ENCODE measurements at places on chromosomes 11 and 22.
A peak's percentile ranks its signal among the peaks of the same experiment; 100 is the strongest.

GRCh38 chr22:49723478-49724029 is 104.1 kb downstream of the BRD1 start:
- DNase-seq, result no peak
- H3K4me3 ChIP-seq, result no peak overlapping the region
- no peaks in the 10 kb centered on the region for H3K4me1 ChIP-seq

DNA sequence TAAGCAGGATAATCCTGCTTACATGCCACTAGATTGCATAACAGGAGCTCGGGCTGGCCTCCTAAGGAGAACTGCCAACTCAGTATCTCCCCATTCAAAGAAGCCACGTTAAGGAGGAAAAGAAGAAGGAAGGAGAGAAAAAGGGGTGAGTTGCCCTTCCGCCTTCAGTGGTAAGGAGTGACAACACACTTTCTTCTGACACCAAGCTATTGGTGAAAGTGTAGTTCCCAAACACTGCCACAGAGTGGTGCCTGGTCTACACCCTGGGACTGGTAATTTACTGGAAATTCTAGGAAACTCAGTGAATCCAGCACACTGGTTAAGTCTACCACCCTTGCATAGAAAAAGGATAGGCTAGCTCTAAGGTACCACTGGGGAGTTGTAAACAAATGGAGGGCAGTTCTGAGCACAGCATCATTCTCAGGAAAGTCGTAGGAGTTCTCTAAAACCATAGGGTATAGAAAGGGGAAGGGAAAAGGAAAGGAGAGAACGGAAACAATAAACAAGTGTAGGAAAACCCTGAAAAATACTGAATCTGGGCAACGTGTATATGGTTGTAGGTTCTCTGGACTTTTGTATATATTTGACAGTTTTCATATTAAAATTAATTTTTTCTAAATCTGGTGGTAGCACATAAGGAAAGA is 58.2 kb downstream of the RRAS2 start:
- no peak overlapping the region for H3K27ac ChIP-seq
- peak; percentile 42 for DNase-seq
- no peaks in the 10 kb centered on the region for H3K27me3 ChIP-seq
- H3K36me3 ChIP-seq, result no peaks in the 10 kb centered on the region
- no peaks in the 10 kb centered on the region for H3K4me1 ChIP-seq

GRCh38 chr11:1302461-1303125 is 6.8 kb downstream of the TOLLIP start:
- no peak overlapping the region for H3K4me3 ChIP-seq
- peak overlapping the region; percentile 69 for H3K27ac ChIP-seq
- H3K36me3 ChIP-seq, result no peaks in the 10 kb centered on the region
- peaks cover 30% of the 10 kb centered on the region for H3K4me1 ChIP-seq

DNA sequence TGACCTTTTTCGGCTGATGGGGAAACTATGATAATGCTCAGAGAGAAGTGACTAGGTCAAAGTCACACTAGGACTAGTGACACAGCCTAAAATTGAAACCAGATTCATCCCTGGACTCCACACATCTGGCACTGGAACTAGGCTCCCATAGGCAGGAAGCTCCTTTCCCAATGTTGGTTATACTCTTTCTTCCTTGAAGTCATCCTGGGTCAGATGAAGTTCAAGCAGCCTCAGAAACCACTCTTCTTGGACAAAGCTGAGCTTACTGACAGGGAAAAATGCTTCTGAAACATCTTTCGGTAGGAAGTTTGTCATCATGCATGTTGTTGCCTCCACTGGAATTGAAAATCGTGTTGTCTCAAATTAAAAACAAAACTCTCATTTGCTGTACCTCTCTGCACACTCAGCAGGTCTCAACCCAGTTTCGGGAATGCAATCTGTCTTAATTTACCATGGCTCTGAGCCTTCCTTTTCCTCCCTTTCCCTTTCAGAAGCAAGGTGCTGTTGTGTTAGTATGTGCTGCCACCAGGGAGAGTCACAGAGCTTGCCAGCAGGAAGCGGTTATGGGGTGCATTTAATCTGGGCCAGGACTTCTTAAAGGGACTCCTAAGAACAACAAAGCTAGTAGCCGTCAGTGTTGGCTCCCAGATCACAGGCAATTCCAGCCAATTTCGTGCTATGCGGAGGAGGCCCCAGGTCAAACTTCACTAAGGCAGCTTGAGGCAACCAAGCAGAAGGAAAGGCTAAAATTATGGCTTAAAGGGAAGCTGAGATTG is 384.8 kb downstream of the TENM4 start:
- DNase-seq, result no peak
- H3K4me1 ChIP-seq, result no peaks in the 10 kb centered on the region
- no peaks in the 10 kb centered on the region for H3K36me3 ChIP-seq
- no peaks in the 10 kb centered on the region for H3K27me3 ChIP-seq
- H3K4me3 ChIP-seq, result no peak overlapping the region
- H3K27ac ChIP-seq, result no peak overlapping the region

- no peaks in the 10 kb centered on the region for H3K27me3 ChIP-seq
- H3K4me3 ChIP-seq, result no peak overlapping the region
- no peak overlapping the region for H3K27ac ChIP-seq
- no peaks in the 10 kb centered on the region for H3K36me3 ChIP-seq
- no peaks in the 10 kb centered on the region for H3K4me1 ChIP-seq
These were observed 304.6 kb downstream of the OPCML start for GRCh38 chr11:133227632-133228111.

- no peak overlapping the region for H3K27ac ChIP-seq
- H3K36me3 ChIP-seq, result no peaks in the 10 kb centered on the region
- no peak overlapping the region for H3K4me3 ChIP-seq
These were observed 143.6 kb downstream of the WNT11 start for GRCh38 chr11:76062733-76063132.

GRCh38 chr11:105935791-105936190 is 86.2 kb downstream of the MSANTD4 start:
- no peak overlapping the region for H3K27ac ChIP-seq
- H3K36me3 ChIP-seq, result no peaks in the 10 kb centered on the region
- DNase-seq, result peak; percentile 6
- no peaks in the 10 kb centered on the region for H3K4me1 ChIP-seq
- no peak overlapping the region for H3K4me3 ChIP-seq
- no peaks in the 10 kb centered on the region for H3K27me3 ChIP-seq

DNA sequence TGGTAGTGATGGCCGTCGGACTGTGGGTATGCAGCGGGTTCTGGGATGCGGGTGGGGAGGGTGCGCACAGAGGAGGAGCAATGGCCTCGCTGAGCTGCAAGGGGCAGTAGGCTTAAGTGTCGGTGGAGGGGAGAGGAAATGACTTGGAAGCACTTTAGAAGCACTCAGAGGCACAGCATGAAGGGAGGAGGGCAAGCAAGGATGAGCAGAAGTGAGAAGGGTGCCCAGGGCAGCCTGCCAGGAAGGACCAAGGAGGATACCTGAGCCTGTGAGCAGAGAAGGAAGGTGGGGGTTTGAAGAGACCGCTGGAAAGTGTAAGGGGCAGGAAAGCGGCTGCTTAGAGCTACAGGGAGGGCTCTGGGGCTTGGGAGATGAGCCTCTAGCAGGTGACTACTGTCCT is 330 bp downstream of the SLC5A1 start:
- no peaks in the 10 kb centered on the region for H3K4me1 ChIP-seq
- H3K4me3 ChIP-seq, result no peak overlapping the region
- no peaks in the 10 kb centered on the region for H3K36me3 ChIP-seq
- no peak for DNase-seq
- no peaks in the 10 kb centered on the region for H3K27me3 ChIP-seq
- no peak overlapping the region for H3K27ac ChIP-seq

DNA sequence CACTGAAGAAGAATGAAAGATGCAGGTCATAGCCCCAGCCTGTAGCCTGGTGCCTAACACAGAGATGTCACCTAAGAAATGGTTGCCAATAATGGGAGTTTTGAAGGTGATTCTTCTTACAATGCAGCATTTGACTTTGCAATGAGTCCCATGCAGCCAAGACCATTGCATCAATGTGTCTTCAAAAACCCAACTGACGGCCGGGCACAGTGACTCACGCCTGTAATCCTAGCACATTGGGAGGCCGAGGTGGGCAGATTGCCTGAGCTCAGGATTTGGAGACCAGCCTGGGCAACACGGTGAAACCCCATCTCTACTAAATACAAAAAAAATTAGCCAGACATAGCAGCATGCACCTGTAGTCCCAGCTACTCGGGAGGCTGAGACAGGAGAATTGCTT is 89.3 kb upstream of the ASPHD2 start:
- H3K4me1 ChIP-seq, result no peaks in the 10 kb centered on the region
- no peak for DNase-seq
- no peak overlapping the region for H3K4me3 ChIP-seq
- H3K36me3 ChIP-seq, result no peaks in the 10 kb centered on the region
- H3K27ac ChIP-seq, result no peak overlapping the region
- H3K27me3 ChIP-seq, result no peaks in the 10 kb centered on the region

- H3K4me3 ChIP-seq, result no peak overlapping the region
- H3K4me1 ChIP-seq, result peaks cover 6% of the 10 kb centered on the region
- H3K36me3 ChIP-seq, result no peaks in the 10 kb centered on the region
- no peak overlapping the region for H3K27ac ChIP-seq
- DNase-seq, result no peak
- no peaks in the 10 kb centered on the region for H3K27me3 ChIP-seq
These were observed 41.4 kb upstream of the CREB3L1 start for GRCh38 chr11:46235777-46236688.

GRCh38 chr22:20400606-20401375 is 6.8 kb downstream of the ZNF74 start:
- H3K4me1 ChIP-seq, result no peaks in the 10 kb centered on the region
- H3K4me3 ChIP-seq, result no peak overlapping the region
- no peaks in the 10 kb centered on the region for H3K36me3 ChIP-seq
- H3K27me3 ChIP-seq, result no peaks in the 10 kb centered on the region
- no peak overlapping the region for H3K27ac ChIP-seq
- no peak for DNase-seq

DNA sequence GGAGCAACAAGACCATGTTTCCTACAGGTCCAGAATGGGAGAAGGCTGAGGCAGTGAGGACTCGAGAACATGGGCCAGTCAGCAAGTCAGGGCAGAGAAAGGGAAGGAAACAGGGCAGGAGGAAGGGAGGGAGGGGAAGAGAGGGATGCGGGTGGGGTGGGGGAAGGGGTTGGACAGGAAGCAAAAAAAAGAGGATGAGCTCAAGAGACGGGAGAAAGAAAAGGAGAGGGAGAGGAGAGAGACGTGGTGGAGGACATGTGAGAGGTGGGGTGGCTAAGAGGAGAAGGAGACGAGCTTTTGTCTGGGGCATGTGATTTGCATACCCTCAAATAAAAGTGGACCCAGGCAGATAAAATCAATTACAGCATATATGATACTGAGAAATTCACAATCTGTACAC is 389.5 kb upstream of the B3GAT1 start:
- peaks cover 5% of the 10 kb centered on the region for H3K27me3 ChIP-seq
- no peak overlapping the region for H3K27ac ChIP-seq
- no peaks in the 10 kb centered on the region for H3K36me3 ChIP-seq
- DNase-seq, result no peak

- no peaks in the 10 kb centered on the region for H3K36me3 ChIP-seq
- DNase-seq, result no peak
- H3K27me3 ChIP-seq, result no peaks in the 10 kb centered on the region
- H3K27ac ChIP-seq, result peak overlapping the region; percentile 99
- peaks cover 51% of the 10 kb centered on the region for H3K4me1 ChIP-seq
These were observed 110.7 kb downstream of the ZBTB16 start for GRCh38 chr11:114170226-114170625.

GRCh38 chr11:8234425-8234821 is 29.3 kb downstream of the LMO1 start:
- DNase-seq, result no peak
- no peak overlapping the region for H3K4me3 ChIP-seq
- H3K27me3 ChIP-seq, result no peaks in the 10 kb centered on the region
- no peaks in the 10 kb centered on the region for H3K36me3 ChIP-seq
- H3K27ac ChIP-seq, result no peak overlapping the region
- no peaks in the 10 kb centered on the region for H3K4me1 ChIP-seq

- no peaks in the 10 kb centered on the region for H3K36me3 ChIP-seq
- no peak overlapping the region for H3K4me3 ChIP-seq
- H3K27me3 ChIP-seq, result no peaks in the 10 kb centered on the region
- DNase-seq, result no peak
These were observed 81.6 kb downstream of the TEAD1 start for GRCh38 chr11:12755510-12756453.

DNA sequence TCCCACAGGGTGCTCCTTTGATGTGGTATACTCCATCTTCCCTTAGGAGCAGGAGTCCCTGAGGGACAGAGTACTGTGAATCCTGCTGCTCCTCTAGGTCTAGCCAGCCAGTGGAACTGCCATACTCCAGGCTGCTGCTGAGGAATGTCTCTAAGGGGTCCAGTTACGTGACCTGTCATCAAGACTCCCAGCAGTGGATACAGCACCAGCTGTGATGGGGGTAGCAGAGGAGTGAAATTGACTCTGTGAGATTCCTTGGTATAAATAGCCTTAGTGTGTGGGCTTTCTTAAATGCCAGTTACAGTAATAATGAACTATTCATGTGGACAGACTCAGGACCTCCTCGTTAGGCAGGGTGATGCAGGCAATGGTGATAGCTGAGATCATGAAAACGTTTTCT is 140.4 kb upstream of the LUZP2 start:
- no peak overlapping the region for H3K4me3 ChIP-seq
- no peaks in the 10 kb centered on the region for H3K36me3 ChIP-seq
- no peaks in the 10 kb centered on the region for H3K27me3 ChIP-seq
- H3K27ac ChIP-seq, result no peak overlapping the region
- no peak for DNase-seq

GRCh38 chr11:122538060-122538459 is 117.5 kb upstream of the UBASH3B start:
- H3K4me1 ChIP-seq, result no peaks in the 10 kb centered on the region
- no peak for DNase-seq
- H3K27ac ChIP-seq, result no peak overlapping the region
- H3K36me3 ChIP-seq, result no peaks in the 10 kb centered on the region
- no peaks in the 10 kb centered on the region for H3K27me3 ChIP-seq

GRCh38 chr11:65739022-65739421 is 18.4 kb upstream of the RNASEH2C start:
- H3K4me1 ChIP-seq, result no peaks in the 10 kb centered on the region
- DNase-seq, result no peak
- H3K27me3 ChIP-seq, result no peaks in the 10 kb centered on the region
- H3K27ac ChIP-seq, result no peak overlapping the region
- H3K4me3 ChIP-seq, result no peak overlapping the region
- H3K36me3 ChIP-seq, result no peaks in the 10 kb centered on the region
